Tibial nerve (tissue), 4 donors: ENCODE measurements at places on chromosomes 12 and 14. TPM values are rescaled to one million over a fixed set of nuclear protein-coding genes. Genes with fewer than 3 reads are reported as not detected.

The PRB2 gene
- total RNA-seq, result not detected

The ABCD2 gene
- total RNA-seq, result 8.1 TPM

The TMEM30B gene
- 15.6 TPM for total RNA-seq

DNA sequence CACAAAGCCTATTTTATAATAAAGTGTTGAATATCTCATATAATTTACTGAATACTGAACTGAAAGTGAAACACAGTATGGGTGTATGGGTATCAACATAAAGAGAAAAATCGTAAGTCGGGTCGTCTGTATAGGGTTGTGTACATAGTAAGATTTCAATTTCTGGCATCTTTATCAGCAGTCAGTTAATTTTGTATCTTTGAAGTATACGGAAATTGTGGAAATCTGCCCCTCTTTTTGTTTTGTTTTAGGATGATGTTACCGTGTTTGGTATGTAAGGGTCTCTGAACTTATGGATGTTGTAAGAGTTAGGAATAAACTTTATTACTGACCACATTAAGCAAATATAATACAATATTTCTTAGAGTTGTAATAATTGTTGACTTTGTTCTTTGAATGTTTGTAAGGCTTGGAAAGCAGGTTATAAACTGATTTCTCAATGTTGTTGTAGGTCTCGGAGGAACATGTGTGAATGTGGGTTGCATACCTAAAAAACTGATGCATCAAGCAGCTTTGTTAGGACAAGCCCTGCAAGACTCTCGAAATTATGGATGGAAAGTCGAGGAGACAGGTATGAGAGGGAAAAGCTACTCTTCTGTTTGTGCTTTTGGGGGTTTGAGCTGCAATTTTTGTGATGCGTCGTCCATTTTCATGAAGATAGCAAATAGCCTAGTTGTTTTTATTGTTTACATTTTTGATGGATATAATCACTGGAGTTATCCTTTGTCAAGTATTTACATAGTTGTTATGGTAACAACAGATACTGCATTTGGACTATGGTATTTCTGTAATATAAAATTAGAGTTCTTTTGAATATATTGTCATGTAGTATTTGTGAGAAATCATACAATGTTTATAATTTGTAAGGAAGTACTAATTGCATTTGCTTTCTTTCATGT lies 12.0 kb downstream of the EID3 start:
- no peak for DNase-seq

DNA sequence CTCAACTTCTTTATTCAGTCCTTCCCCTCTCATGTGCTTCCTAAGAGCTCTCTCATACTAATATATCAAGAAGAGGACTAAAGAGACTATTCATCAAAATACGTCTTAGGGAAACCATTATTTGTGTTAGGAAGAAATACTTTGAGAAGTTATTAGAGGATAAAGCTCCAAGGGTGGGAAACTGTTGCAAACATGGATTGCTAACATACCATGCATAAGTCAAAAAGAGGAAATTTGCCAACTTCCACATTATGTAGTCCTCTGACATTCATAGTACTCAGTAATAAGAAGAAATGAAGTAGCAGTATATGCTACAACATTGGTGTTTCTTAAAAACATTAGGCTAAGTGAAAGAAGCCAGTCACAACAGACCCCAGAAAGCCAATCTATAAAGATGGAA lies 128.8 kb upstream of the CLEC14A start:
- no peak for DNase-seq

DNA sequence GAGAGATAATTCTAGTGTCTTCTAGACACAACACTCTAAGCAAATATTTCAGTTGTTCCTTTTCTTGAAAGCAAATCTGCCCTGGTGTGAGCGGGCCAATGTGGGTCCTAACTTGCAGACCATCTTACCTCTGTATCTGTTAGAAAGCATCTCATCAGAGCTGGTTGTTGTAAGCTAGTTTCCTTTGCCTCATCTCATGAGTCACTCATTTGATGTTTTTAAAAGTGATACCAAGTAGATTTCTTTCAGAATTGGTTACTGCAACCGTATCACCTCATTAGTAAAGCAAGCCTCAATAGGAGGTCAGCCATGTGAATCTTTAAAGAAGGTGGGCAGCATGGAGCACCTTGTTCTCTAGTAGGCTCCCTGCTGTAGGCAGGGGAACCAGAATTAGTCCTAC lies 78.6 kb downstream of the DAAM1 start:
- DNase-seq, result no peak

- DNase-seq, result no peak
Measured at GRCh38 chr12:24560831-24561271, 388.1 kb downstream of the BCAT1 start.

GRCh38 chr14:101116486-101117130 lies 213.1 kb upstream of the RTL1 start:
- DNase-seq, result no peak
